ENCODE measurements at places on chromosomes 5 and 9.

DNA sequence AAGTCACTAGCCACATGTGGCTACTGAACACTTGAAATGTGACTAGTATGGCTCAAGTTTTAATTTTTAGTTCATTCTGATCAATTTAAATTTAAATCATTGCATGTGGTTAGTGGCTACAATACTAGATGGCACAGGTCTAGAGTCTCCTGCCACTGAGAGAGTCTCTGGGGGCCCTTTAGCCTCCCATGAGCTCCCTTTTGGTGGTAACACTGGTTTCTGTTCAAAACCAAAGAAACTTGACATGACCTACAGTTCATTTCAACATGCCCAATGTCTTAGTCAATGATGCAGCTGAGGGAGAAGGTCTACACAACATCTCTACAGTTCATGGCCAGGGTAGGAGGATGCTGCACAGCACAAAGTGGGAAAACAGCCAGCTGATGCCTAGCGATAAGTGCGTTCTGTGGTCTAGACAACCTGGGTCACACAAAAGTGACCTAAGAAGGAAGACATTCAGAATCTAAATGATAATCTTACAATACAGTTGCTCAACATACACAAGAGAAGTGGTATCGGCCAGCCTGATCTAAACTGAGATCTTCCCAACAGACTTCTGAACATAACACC, 121.0 kb downstream of the AUH start:
- DNase-seq = no peak

- DNase-seq = no peak
Observed at GRCh38 chr5:112687306-112687705, 50.4 kb upstream of the APC start.

GRCh38 chr9:135772702-135773493, 70.9 kb downstream of the KCNT1 start:
- DNase-seq = no peak

GRCh38 chr9:90870621-90871326, 69.2 kb downstream of the SYK start:
- no peak for DNase-seq

- no peak for DNase-seq
Observed at GRCh38 chr5:54004697-54005096, 305.7 kb downstream of the ARL15 start.

DNA sequence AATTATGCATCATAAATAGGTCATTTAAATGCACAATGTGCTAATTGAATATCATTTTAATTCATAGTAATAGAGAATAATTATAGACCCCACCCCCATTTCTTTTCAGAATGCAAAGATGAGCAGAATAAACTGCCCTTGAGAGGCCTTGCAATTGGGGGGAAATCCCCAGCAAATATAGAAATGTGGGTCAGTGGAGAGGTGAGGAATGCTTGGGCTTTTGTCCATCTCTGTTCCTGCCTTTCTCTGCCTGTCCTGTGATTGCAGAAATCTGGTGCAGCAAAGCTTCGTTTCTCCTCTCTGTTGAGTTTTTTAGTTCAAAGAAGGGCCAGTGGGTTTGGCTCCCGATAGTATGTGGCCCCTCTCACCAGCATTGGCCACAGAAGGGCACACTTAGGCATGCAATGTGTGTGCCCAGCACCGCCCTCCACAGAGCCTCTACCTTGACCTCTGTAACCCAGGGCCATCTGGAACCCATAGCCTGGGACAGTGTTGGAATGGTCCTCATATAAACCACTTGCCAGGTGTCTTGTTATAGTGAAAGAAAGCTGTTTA, 164.2 kb downstream of the SEMA6A start:
- no peak for DNase-seq

DNA sequence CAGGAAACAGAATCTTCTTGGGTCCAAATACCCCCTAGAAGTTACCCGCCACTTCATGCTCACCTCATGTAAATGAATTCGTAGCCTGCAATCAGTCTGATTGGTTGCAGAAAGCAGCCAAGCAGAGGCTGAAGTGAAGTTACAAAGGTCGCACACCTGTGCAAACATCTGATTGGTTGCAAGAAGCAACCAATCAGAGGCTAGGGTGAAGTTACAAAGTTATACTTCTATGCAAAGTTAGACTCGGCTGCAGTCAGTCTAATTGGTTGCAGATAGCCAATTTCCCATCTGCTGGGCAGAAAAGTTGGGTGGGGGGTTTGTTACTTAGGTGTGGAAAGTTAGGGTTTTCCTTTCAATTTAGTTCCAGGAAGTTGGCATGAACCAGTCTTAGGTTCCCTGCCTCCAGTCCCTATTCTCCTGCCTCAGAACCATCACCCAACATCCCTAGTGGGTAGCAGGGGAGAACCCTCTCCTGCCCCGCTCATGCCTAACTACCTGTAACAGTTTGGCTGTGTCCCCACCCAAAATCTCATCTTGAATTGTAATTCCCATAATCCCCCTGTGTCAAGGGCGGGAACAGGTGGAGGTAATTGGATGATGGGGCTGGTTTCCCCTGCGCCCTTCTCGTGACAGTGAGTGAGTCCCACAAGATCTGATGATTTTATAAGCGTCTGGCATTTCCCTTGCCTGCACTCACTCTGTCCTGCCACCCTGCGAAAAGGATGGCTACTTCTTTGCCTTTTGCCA, 1.2 kb upstream of the RUSC2 start:
- DNase-seq = no peak

- no peak for DNase-seq
Observed at GRCh38 chr5:483434-484140, 40.6 kb downstream of the EXOC3 start.

- peak; percentile 37 for DNase-seq
Observed at GRCh38 chr5:1793301-1793740, 6.3 kb downstream of the MRPL36 start.

- DNase-seq = no peak
Observed at GRCh38 chr9:87855061-87855460, 27.6 kb upstream of the SPATA31E1 start.
